ENCODE measurements at places on chromosomes 5 and 9.

- no peak for DNase-seq
Measured at GRCh38 chr9:113652355-113653152, 189.0 kb downstream of the RGS3 start.

DNA sequence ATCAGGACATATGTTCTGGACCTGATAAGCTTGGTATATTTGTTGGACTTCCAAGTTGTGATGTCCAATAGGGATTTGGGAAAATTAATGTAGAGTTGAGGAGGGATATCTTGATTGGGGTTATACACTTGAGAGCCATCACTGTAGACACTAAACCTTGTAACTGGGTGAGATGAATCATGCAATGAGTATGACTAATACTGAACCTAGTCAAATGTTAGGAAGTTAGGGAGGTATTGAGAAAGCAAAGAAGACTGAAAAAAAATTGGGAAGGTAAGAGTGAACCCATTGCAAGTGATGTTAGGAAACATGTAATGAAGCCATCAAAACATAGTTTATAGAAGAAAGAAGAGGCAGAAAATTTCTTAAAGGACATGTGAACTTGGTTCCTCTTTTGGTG, 668.4 kb upstream of the CDH9 start:
- no peak for DNase-seq

GRCh38 chr5:89282554-89283510, 399.8 kb upstream of the MEF2C start:
- no peak for DNase-seq

DNA sequence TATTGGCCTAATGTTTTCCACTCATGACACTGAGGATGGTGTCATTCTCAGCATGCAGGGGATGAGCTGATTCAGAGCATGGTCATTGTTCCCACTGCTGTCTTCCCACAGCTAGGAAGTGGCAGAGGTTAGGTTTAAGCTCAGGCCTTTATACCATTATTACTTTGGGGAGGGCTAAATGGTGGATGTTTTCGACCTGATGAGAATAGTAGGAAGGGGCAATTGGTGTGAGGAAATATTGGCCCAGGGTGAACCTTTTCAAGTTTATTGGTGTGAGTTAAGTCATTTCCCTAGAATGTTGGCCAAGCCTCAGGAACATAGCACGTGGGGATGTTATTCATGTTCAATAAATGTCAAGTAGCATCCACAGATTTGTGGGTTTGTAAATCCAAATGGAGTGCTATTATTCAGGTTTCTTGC, 59.6 kb downstream of the ARHGAP26 start:
- DNase-seq, result no peak

DNA sequence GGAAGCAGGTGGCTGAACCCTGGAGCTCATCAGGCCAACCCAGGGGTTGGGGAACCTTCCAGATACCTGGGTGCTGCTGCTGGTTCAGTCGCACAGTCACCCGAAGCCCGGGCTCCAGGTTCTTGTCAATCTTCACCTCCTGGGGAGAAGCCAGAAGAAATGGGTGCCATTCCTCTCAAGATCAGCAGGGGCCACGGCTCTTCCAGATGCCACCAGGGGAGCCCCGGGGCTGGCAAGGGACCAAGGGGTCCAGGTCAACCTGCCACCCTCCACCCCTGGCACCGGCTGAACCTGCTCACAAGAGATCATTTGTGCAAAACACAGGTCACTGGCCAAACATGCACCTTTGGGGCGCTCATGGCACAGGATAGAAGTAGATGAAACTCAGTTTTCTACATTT, 4.7 kb downstream of the SPOUT1 start:
- DNase-seq, result no peak

DNA sequence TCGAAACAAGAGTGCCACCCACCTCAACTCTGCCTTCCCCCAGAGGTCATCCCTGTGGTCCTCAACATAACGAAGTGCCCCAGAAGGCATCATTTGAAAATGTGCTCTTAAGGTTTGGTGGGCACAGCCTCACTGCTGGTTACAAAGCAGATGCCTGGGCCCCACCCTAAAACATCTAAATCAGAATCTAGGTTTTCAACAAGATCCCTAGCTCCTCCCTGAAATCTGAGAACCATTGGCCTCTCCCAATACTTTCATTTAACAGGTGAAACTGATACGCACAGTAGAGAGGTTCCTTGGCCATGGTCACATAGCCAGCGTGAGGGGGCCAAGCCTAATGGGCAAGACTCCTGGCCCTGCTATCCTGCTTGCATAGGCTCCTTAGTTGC, 376.2 kb upstream of the CLINT1 start:
- no peak for DNase-seq

DNA sequence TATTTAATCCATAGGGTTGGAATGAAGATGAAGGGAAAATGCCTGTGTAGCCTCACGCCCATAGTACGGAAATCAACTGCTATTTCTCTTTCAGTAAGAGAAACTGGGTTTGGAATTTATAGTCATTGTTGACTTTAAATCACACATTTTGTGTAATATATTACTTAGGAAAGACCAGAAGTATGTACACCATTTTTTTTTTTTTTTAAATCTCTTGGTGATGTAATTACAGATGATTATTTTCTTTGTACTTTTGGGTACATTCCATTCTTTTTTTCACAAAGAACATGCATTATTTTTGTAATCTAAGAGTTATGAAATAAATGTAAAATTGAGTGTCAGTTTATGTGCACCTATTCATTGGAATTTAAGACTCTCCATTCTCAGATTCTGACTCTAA, 45.7 kb downstream of the POC5 start:
- DNase-seq, result no peak

- no peak for DNase-seq
Measured at GRCh38 chr9:83622433-83622938, 457 bp upstream of the IDNK start.

DNA sequence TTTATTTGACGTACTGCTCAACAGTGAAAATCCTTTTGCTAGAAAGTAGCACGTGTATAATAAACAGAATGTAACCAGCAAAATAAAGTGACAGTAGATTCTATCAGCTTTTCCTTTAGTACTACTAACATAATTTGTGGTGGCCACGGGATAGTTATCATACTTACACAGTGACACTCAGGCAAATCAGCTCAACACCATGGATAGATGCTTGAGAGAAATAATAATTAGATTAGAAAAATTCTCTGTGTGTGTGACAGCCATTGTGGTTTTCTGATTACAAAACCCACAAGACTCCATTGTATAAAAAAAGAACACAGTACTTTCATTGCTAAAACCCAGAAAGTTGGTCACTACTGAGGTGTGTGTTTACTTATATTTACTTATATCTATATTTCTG, 101.1 kb downstream of the MUSK start:
- no peak for DNase-seq

- DNase-seq, result no peak
Measured at GRCh38 chr5:156473269-156473908, 146.4 kb downstream of the SGCD start.

GRCh38 chr5:2634399-2635176, 116.9 kb downstream of the IRX2 start:
- no peak for DNase-seq

DNA sequence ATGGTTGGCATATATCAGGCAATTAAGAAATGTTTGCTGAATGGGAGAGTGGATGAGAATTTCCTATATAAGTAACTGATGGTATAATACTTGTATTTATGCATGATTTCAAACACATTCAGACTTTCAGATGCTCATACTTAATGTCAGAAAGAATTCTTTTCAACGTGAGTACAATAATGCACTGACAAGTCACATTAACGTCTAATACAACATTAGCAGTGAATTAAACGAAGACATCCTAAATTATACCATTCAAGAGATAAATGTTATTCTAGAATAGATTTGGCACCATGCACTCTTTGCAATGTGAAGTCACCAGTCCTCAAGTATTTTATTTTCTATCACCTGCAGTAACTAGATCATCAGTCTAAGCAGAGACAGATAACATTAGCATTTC, 712.9 kb downstream of the TLE1 start:
- no peak for DNase-seq

DNA sequence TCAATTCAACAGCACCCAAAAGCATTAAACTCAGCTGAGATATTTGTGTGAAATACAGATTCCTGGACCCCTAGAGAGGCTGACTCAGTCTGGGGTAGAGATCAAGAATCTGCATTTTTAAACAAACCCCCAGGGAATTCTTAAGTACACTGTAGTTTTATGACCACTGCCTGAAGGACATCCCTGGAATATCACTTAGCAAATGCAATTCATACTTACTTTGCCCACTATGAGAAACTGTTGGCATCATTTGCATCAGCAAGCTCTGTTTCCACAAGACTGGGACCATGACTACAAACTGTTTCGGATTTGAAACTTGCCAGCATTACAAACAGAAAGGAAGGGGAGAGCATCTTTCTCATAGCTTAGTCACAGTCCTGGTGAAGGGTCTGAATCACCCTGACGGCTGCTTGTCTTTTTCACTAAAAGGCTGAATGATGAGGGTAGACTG, 63.7 kb downstream of the MLLT3 start:
- peak; percentile 29 for DNase-seq

DNA sequence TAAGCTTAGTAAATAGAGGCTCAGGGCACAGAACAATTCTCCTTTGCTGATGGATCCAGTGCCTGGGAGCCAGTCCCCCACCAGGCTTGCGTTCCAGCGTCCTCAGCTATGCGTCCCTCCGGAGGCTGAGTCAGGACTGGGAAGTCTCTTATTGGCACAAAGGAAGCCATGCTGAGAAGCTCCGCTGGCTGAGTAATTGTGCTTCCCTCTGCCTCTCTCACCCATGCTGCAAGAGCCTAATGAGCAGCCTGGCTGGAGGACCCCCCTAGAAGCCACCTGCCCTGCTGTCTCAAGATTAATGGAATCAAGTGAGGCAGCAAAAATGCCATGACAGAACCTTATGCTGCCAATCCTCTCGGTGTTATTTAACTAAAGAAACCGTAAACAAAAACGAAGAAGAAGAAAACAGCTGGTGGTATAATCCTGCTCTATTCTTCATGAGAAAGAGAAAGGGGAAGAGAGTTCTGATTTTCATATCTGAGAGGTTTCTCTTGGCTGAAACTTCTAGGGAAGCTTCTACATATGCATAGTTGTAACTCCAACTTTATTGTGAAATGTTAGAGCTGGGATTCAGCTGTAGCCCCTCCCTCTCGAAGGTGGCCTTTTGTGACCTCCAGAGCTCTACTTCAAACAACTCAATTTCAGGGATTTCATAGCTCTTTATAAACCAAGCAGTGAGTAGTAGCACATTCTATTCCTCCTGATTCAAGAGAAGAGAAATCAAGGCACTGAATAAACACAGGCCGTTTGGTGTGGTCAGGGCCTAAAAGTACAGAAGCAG, 185.4 kb upstream of the SEMA6A start:
- DNase-seq, result no peak

GRCh38 chr5:128300181-128300580, 216.6 kb downstream of the SLC12A2 start:
- no peak for DNase-seq

DNA sequence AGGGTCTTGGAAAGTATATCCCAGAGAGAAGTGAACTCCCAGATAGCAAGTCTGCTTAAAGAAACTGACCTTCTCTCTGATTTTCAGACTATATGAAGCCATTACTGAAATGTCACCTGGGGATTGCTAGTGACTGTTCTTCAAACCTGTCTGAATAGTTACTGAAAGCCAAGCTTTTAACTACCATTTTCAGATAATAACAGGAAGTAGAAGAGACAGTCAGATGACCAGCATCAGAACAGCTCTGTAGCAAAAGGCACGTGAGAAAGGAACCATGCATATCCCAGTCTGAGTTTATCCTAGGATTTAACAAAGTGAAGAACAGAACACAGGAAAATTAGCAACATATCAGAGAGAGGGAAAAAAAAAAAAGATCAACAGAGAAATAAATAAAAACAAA, 74.9 kb upstream of the SELENOP start:
- DNase-seq, result no peak

DNA sequence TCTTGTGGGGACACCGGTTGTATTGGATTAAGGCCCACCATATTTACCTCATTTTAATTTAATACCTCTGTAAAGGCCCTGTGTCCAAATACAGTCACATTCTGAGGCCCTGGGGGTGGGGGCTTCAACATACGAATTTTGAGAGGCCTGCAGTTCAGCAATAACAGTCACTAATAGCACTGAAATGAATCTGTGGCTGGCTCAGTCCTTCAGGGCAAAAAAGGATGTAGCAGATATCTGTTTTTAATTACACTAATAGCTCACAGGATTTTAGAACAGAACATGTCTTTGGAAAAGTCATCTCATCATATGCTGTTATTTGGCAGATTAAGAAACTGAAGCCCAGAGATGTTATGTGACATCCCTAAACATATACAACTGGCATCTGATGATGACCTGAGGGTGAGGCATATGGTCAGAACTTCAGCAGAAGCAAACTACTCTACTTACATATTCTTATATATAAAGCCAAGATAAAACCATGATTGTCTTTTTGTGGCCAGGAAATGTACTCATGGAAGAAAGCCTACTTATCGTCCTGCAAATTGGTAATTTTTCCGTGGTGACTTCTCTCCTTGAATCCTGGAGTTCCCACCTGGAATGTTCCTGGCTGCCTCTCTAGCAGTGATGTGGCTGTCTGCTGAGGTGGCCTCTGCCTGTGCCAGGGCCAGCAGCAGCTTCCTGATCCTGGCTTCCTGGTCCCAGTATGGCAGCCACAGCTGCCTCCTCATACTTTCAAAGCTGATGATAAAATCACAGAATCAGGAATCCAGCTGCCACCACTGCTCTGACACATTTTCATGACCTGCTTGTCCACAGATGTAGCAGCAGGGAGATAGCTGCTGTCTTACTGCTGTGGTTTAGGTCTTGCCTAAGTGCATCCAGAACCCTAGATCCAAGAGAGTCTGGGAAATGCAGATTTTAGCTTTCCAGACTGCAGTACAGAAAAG, 72.1 kb upstream of the ANKRD55 start:
- peak; percentile 37 for DNase-seq

- DNase-seq, result no peak
Measured at GRCh38 chr5:176870110-176870591, 29.0 kb downstream of the HK3 start.

DNA sequence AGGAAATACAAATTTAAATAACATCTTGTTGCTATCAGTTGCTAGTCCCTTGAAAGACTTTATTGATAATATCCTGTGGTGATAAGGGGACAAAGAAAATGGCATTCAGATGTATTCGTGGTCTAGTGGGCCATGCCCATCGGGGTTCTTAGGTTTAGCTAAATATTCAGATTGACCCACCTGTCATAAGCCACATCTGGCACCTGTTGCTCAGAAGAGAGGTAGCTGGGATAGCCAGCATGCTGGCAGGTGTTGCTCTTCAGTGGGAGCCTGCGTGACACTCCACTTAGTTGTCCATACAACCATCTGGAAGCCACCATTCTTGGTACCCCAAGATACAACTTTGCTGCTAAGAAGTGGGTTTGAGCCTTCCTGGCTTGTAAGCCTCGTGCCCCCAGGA, 36.7 kb downstream of the F2RL2 start:
- no peak for DNase-seq

DNA sequence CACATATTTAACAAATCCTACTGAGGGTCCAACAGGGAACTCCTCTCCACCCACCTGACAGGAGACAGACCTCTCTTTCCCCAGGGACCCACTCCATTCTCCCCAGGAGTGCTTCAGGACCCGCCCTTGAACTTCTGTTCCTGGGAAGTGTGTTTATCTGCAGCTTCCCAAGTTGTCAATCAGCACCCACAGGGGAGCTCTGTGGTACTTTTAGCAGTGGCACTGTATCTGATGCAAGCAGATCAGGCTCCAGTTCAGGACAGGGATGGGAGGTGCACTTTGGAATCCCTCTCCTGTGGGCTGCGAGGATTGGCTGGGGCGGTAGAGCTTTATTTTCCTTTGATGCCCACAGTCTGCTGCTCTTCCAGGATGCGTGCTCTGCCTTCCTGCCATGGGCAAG, 8.7 kb downstream of the GALNT10 start:
- DNase-seq, result no peak
